Renal pelvis (tissue), 12 donors: ENCODE measurements at places on chromosomes 5 and 9. TPM values are rescaled to one million over a fixed set of nuclear protein-coding genes. Genes with fewer than 3 reads are reported as not detected.

DNA sequence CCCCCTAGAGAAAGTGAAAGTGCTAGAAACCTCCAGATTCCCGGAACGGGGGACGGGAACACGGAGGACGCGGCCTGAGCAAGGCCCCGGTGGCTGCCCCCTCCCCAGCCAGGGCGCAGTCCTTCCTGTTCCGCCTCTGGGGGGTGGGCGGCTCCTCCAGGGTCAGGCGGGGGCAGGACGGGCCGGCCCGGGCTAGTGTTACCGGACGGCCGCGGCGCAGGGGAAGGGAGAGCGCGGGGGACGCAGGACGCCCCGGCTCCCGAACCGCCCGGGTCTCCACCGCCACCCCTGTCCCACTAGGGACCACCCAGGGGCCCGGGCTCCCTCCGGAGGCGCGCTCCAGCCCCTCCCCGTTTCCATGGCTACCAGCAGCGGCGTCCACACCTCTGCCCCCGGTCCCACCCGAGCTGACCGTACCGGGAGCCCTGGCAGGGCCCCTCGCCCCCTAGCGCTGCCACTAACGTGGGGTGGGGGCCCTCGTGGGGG is 579 bp downstream of the SLC12A7 start:
- DNase-seq = no peak

GRCh38 chr5:127634007-127634406 is 14.9 kb upstream of the CTXN3 start:
- DNase-seq = no peak

DNA sequence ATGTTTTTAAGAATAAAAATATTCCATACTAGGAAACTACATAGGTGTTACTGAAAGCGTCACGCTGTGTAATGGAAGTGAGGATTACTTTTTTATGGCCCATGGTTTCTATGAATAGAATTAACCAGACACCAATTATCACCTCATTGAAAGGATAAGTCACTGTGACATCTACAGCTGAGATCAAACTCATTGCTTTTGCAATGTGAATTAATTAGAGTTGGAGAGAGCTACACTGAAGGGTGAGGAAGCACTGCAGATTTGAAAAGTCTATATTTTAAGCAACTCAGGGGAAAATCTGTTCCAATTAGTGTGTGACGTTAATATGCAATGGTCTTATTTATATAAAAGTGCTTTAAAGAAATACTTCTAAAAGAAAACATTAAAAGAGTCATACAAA is 1300.1 kb upstream of the DMAC1 start:
- DNase-seq = no peak

TMEM174 gene
- 15.7 TPM for polyA plus RNA-seq

ARL14EPL gene
- polyA plus RNA-seq = not detected

DNA sequence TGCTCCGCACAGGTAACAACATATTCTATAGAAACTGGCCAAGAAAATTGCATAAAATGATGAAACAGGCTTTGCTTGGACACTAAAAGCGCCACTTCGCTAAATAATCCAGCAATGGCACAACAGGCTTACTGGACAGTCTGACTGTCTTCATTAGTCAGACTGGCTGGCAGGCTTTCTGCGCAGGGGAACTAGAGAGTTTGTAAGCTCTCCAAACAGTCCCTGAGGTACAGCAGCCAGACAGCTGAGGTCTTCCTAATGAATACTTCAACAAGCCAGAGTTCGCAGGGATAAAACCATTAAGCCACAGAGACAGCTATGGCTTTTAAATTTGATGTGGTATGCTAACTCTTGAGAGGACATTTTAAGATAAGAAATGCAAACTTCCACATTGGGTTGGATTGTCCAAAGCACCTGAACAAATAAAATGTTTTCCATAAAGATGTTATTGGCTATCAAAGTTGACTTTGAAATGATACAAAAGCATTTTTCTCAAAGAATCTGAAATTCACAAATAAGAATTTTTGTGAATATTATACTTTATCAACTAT is 20.7 kb downstream of the PLK2 start:
- no peak for DNase-seq

- no peak for DNase-seq
These were observed 81.3 kb downstream of the ADAMTSL1 start for GRCh38 chr9:18555105-18555883.

GRCh38 chr9:15136646-15137045 is 170.4 kb downstream of the TTC39B start:
- no peak for DNase-seq

- no peak for DNase-seq
These were observed 831.7 kb downstream of the MTRR start for GRCh38 chr5:8700671-8701070.

HRH2 gene
- polyA plus RNA-seq = 2.7 TPM

DNA sequence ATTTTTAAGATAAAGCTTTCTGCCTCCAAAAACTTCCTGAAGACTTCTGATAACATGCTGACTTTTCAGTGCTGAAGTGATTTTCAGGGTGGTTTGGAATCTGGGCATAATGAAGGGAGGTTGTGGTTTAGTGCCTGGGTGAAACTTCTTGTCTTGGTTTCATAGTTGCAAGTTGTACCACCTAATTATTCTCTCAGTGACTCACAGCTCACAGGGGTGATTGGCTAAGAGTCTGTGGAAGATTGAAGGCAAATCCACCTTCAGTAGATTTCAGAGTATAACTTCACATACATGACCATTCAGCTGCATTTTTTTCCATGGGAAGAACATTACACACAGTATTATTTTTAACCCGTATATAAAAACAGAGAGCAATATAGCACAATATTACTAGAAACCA is 199.9 kb downstream of the PTTG1 start:
- DNase-seq = no peak

DNA sequence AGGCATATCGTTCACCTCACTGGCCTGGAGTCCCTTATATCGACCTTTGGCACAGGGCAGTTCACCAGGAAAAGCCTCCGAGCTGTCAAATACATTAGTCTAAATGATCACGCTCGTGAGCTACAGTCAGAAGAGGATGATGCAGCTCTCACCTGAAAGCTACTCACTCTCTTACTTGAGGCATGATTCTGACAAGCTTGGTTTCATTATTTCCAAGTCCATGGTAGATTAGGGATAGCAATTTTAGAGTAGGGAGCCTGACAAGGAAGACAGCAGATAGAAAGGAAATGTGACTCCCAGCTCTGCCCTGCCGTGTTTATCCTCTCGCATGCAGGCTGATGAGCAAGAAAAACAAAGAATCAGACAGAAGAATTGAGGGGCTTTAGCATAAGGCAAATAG is 98.0 kb upstream of the MAP1B start:
- no peak for DNase-seq

FBXL7 gene
- 25.7 TPM for polyA plus RNA-seq

DNA sequence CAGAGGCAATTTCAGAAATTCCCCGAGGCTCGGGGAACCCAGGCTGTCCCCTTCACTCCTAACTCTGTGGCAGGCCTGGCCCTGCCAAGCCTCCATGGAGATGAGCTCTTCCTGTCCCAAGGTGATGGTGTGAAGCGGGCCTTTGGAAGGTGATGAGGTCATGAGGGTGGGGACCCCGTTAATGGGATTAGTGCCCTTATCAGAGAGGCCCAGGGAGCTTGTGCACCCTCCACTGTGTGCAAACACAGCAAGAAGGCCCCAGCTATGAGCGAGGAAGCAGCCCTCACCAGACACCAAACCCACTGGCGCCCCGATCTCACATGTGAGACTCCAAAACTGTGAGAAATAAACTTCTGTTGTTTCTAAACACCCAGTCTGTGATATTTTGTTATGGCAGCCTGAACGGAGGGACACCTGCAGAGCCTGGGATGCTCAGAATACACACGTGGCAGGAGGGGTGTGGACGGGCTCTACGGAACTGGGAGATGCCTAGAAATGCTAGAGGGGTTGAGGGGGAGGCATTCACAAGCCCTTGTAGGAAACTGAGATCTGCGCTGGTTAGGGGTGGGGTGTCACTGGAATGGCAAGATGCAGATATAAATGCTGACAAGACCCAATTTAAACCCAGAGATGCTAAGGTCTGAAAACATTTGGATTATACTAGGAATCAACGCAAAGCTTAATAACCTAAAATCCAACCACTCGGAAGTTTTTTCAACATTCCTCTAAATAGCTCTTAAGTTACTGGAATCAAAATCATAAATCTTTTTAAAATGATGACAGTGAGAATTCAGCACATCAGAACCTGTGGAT is 46.9 kb downstream of the ADAMTS2 start:
- DNase-seq = no peak

TMEM171 gene
- 7.8 TPM for polyA plus RNA-seq

- DNase-seq = no peak
These were observed 60.3 kb upstream of the NEK6 start for GRCh38 chr9:124197177-124198095.

CDH10 gene
- polyA plus RNA-seq = 7.6 TPM
